ENCODE measurements at places on chromosomes 4 and X.

- DNase-seq, result no peak
Observed at GRCh38 chr4:155434366-155434765, 57.6 kb upstream of the MAP9 start.

DNA sequence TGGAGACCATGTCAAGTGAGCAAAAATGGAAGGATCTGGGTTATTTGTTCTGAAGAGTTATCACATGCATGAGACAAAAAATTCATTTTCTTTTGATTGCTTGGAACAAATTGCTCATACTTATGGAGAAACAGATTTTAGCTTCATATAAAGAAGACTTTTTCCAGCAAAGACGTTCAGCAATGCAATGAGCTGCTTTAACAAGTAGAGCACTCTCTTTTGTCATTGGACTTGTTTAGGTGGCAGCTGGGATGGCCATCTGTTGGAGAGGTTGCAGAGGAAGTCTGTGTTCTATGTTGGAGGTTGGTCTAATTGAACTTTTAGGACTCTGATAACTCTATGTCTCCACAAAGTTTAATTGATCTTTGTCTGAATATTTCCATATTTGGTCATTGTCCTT, 19.9 kb upstream of the CEP135 start:
- DNase-seq, result peak; percentile 72

DNA sequence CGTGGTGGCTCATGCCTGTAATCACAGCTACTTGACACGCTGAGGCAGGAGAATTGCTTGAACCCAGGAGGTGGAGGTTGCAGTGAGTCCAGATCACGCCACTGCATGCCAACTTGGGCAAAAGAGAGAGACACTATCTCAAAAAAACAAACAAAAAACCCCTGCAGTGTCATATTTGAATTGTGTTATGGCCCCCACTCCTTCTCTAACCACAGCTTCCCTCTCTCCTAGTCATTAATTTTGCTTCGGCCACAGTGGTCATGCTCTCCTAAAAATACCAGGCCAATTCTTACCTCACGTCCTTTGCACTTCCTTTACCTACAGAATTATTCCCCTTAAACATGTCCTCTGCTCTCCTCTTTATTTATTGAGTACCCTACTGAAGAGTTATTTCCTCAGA, 206.1 kb downstream of the PPP3CA start:
- DNase-seq, result no peak

- DNase-seq, result peak; percentile 11
Observed at GRCh38 chr4:122827258-122827878, 737 bp downstream of the FGF2 start.

GRCh38 chr4:134422776-134423175, 221.2 kb upstream of the PABPC4L start:
- no peak for DNase-seq

GRCh38 chrX:82692991-82693390, 815.1 kb upstream of the POU3F4 start:
- no peak for DNase-seq

GRCh38 chr4:119014658-119015057, 121.0 kb upstream of the MYOZ2 start:
- no peak for DNase-seq

DNA sequence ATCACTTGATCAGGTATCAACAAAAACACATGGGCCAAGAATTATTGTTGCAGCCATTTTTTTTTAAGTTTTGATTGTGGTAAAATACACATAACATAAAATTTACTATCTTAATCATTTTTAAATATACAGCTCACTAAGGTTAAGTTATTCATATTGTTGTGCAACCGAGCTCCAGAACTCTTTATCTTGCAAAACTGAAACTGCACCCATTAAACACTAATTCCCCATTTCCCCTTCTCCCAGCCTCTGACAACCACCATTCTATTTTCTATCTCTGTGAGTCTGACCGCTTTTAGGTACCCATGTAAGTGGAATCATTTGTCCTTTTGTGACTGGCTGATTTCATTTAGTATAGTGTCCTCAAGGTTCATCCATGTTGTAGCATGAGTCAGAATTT, 126.2 kb upstream of the NDP start:
- DNase-seq, result no peak

GRCh38 chr4:145337391-145337790, 144.3 kb upstream of the SMAD1 start:
- no peak for DNase-seq

DNA sequence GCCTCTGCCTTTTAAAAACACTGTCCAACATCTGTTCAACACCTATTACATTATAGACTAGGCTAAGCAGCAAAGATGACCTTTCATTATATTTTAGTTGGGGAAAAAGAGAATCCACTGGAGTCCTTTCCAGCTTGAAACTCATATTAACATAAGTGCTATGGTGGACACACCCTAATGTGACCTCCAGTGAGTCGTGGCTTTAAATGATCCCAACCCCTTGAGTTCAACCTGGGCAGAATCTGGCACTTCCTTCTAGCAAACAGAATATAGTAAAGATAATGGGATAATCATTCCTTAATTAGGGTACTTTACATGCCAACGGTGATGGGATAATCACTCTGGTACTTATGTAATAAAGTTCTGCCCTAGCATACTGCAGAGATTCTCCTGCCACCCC, 162.6 kb downstream of the MAB21L2 start:
- no peak for DNase-seq

DNA sequence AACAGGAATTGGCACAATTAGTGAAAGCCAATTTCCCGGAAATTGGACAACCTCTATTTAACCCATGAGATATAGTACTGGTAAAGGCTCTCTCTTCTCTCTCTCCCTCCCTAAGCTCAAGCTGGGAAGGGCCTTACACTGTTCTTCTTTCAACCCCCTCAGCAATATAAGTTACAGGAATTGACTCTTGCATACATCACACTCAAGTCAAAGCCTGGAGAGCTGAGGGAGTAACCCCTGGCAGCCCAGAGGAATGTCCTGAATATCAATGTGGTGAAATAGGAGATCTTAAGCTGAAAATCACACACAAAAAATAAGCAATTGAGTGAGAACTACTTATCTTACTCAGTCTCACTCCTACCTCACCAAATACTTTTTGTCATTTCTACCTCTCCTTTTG, 186.9 kb upstream of the SPOCK3 start:
- DNase-seq, result no peak

DNA sequence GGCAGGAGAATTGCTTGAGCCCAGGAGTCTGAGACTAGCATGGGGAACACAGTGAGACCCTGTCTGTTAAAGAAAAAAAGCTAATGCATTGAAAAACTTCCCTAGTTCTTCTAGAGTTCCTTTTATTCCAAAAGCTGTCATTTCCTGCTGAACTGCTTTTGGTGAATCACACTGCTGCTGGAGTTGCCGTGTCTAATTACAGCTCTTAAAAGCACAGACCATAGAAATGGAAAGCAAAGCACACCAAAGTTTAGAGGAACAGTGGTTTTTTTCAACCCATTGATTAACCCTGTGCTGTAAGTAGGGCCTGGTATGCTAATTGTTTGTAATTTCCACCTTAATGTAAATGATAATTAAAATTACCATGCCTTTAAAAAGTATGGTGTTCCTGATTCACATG, 52.4 kb downstream of the SEPTIN11 start:
- no peak for DNase-seq

GRCh38 chrX:53435997-53436396, 1.8 kb upstream of the HSD17B10 start:
- peak; percentile 57 for DNase-seq

GRCh38 chrX:69287095-69287494, 121.8 kb upstream of the PJA1 start:
- no peak for DNase-seq

GRCh38 chr4:184807797-184808712, 17.7 kb downstream of the ACSL1 start:
- DNase-seq, result peak; percentile 9

DNA sequence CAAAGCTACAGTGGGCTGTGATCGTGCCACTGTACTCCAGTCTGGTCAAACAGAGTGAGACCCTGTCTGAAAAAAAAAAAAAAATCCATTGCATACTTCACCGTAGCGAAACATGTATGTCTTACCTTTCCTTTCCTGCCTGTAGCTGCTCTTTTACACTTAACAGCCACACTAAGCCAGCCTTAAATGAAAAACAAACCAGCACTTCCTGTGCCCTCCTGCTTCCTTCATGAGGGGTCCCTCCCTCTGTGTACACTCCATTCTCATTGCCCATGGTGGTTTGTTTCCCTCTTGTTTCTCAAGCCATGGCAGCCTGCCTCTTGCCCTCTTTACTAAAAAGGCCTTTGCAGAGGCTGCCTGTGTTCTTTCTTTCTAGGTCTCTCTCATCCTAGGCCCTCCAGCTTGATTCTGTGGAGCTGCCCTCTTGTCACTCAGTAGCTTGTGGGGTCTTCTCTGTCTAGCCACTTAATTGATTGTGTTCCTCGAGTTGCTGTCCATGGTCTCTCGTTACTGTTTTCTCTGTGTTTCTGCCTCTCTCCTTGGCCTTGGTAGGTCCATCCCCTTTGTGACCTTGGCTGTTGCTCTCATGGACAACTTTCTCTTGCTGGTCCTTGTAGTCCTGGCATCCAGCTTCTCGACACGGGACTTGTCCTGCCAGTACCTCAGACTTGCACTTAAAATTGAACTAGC, 52.1 kb upstream of the MSANTD1 start:
- DNase-seq, result no peak

DNA sequence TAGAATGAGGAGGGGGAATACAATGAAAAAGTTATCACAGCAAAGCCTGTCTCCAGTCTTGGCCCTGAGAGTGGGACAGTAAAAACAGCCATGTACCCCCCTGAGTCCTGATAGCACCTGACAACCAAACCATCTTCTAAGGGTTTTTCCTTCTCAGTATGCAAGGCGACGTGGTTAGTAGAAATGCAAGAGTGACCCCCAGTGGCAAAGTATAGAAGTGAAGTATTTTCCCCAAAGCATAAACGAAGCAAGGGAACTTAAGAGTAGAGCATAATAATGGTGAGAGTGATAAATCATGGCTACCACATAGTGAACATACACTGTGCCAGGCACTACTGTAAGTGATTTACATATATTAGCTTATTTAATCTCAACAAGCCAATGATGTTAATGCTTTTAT, 52.8 kb downstream of the FAM47C start:
- peak; percentile 31 for DNase-seq

DNA sequence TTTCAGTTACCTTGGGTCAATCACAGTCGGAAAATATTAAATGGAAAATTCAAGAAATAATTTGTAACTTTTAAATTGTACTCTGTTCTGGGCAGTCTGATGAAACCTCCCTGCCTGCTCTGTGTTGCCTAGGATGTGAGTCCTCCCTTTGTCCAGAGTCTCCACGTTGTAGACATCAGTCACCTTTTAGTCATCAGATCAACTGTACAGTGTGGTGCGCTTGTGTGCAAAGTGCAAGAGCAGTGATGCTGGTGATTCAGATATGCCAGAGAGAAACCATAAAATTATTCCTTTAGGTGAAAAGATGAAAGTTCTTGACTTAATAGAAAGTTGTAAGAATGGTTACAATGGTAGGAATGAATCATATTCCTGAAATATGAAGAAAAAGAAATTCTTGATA, 1.4 kb downstream of the SPATA4 start:
- DNase-seq, result no peak

DNA sequence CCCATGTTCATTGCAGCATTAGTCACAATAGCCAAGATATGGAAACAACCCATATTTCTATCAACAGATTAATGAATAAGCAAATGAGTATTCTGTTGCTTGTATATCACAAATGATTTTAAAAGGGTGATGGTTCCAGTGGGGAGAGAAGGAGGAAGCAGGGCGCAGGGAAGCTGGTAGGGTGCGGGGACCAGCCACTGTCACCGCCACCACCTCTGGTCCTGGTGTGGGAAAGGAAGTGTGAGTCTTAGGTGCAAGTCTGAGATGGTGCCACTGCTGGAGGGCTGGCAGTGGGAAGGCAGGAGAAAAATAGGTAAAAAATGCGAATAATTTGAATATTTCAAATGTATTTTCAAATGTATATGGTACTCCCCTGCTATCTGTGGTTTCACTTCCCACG, 286.8 kb upstream of the DDX53 start:
- DNase-seq, result no peak

DNA sequence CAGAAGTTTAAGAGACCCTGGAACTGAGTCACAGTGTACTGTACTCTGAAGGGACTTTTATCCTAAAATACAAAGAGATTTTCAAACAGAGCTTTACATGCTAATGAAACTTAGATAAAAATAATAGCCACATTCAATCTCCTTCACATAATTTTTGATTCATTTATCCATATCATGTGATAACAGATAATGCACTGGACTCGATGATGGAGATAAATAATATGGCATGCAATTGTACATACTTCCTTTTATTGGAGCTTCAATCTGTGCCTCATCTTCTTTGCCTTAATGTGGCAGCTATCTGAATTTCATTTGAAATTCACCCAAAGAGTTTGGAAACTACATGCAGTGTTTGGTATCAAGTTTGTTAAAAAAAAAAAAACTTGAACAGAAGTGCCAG, 390.6 kb downstream of the CFAP47 start:
- no peak for DNase-seq

- DNase-seq, result no peak
Observed at GRCh38 chrX:118758511-118758910, 31.1 kb downstream of the IL13RA1 start.

DNA sequence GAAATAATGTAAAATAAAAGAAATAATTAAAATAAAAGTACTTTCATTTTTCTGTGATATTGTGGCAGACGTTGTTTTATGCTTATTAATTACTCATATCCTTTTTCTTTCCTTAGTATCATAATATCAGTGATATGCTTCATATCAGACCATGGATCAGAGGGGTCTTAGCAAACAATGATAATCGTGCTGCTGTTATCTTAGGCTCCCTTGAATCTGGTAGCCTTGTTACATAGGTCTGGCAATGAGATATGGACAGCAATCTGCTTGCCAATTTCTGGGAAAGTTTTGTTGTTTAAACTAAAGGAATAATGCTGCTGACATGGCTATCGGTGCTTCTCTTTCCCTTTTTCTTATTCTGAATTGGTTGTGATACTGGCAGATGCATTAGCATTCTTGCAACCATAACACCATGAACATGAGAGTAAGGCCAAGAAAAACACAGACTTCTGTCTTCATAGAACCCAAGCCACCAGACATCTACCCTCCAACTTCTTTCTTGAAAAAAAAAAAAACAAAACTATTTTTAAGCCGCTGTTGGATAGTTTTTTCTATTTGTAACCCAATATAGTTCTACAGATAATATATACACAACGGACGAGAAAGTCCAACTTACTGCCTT, 16.4 kb downstream of the EPHA5 start:
- no peak for DNase-seq

GRCh38 chr4:173924561-173924960, 358.9 kb downstream of the FBXO8 start:
- no peak for DNase-seq

DNA sequence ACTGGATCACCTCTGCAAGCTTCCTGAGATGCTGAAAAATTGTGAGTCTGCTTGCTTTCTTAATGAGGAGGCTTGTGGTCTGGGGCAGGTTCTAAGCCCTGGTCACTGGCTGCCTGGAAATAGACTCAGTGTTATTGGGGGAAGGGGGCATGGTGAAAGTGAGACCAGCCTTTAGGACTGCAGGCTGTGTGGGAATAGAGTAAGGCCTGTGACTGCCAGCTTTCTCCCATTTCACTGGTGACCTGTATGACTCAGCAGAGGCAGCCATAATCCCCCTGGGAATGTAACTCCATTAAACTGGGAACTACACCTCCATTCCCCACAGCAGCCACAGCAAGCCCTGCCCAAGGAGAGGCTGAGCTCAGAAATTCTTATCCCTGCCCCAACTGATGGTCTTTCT, 55.9 kb upstream of the IL15 start:
- DNase-seq, result no peak
